Testis (tissue), 5 donors: ENCODE measurements at places on chromosomes 12 and 14. TPM values are rescaled to one million over a fixed set of nuclear protein-coding genes. Genes with fewer than 3 reads are reported as not detected.

The TAS2R9 gene
- not detected for total RNA-seq

The CIDEB gene
- 6.6 TPM for total RNA-seq

The FBLN5 gene
- total RNA-seq: 110 TPM

The PZP gene
- 6.5 TPM for total RNA-seq

- DNase-seq: no peak
Measured at GRCh38 chr14:35215110-35215813, 76.9 kb upstream of the PSMA6 start.

DNA sequence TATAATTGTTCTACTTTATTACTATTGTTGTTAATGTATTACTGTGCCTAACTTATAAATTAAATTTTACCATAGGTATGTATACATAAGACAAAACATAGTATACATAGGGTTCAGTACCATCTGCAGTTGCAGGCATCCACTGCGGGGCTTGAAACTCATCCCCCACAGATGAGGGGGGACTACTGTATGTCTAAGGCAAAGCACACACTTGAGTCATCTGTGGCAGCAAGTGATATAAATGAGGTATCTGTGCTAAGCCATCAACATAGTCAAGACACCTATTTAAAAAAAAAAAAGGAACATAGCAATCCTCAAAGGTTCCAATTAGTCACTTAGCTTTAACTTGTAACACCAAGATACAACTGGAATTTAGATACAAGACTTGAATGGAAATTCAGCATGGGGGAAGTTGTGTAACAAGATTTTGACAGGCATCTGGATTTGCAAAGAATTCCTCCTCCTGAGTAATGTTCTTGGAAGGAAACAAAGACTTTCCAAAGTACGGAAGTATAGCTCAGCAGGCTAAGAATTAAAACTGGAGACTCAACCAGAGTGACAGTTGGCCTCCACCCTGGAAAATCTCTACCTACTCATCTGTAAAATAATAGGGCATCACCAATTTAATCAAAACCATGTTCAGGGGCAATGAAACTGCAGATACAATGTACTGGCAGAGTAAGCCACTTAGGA, 14.9 kb downstream of the DCAF5 start:
- DNase-seq: no peak

DNA sequence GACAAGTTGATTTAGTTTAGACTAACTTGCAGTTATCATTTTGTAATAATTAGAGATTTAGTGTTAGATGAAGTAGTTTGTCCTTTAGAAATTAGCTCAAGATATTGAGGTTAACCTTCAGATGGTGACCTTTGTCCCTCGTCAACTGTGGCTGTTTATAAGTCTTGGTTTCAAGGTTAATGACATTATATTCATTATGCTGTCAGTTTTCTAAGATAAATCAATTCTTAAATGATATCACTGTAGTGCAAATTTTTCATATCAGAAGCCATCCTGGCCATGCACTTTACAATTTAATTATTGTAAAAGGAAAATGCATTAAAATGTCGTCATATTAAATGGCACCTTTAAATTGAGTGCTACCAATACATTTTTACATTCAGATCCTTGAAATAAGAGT, 19.6 kb upstream of the PPFIA2 start:
- no peak for DNase-seq

- DNase-seq: no peak
Measured at GRCh38 chr12:79685068-79685467, 5.7 kb downstream of the PAWR start.

GRCh38 chr12:13243516-13244070, 47.1 kb downstream of the EMP1 start:
- no peak for DNase-seq

GRCh38 chr12:125406131-125406530, 340.9 kb downstream of the AACS start:
- no peak for DNase-seq

- DNase-seq: no peak
Measured at GRCh38 chr14:72541546-72541945, 352.4 kb downstream of the DPF3 start.

DNA sequence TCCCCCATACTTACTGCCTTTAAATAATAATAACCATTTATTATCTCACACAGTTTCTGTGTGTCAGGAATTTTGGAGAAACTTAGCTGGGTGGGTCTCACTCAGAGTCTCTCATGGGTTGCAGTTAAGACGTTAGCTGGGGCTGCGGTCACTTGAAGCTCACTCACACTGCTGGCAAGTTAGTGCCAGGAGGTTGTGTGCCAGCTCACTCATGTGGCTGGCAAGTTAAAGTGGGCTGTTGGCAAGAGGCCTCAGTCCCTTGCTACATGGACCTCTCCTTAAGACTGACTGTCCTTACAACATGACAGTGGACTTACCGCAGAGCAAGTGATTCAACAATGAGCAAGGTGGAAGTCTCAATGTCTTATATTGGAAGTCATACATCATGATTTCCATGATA, 61.3 kb upstream of the AVPR1A start:
- DNase-seq: no peak

GRCh38 chr12:31230004-31230403, 95.9 kb downstream of the SINHCAF start:
- no peak for DNase-seq
